Renal pelvis (tissue), 12 donors: ENCODE measurements at places on chromosomes 1 and 21.

- DNase-seq = no peak
These were observed 186.8 kb upstream of the MAP1LC3C start for GRCh38 chr1:242185731-242186130.

DNA sequence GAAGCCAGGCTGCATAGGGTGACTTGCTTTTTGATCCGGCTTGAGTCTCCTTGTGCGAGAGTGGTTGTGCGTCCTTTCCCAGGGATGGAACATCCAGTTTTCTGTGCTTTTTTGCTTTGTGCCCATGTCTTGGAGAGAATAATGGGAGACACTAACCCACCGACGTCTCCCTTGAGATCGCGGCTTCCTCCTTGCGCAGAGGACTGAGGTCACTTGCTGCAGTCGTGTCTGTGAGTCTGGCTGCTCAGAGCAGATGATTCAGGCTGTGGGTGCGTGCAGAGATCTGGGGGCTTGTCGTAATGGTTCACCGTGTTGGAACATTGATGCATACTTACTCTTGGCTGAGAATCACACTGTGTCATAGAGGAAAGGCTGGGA, 164.5 kb upstream of the CACNA1E start:
- DNase-seq = no peak

DNA sequence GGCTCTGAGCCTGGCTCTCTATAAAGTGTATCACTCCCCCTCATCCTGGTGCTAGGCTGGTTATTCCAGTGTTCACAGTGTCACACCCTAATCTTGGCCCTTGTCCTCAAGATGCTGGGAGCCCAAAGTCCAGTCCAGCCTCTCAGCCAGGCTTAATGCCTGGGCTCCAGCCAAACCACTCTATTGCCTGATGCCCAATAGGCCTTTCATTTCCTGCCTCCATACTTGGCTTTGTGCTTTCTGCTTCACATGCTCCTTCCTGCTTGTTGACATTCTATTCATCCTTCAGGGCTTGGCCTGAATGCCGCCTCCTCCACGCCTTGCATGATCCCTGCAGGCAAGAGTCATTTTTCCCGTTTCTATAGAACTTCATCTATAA, 1.7 kb downstream of the KLHDC8A start:
- DNase-seq = no peak

- DNase-seq = peak; percentile 57
These were observed 81.4 kb downstream of the NENF start for GRCh38 chr1:212514056-212514614.

- no peak for DNase-seq
These were observed 10.8 kb upstream of the LSM10 start for GRCh38 chr1:36408479-36408878.
